ENCODE measurements at places on chromosomes 7 and 10. TPM values are rescaled to one million over a fixed set of nuclear protein-coding genes. Genes with fewer than 3 reads are reported as not detected.

The FKBP6 gene
- total RNA-seq, result not detected

The STK31 gene
- total RNA-seq, result not detected

GRCh38 chr10:34213193-34213804, 601.8 kb downstream of the PARD3 start:
- DNase-seq, result no peak

DNA sequence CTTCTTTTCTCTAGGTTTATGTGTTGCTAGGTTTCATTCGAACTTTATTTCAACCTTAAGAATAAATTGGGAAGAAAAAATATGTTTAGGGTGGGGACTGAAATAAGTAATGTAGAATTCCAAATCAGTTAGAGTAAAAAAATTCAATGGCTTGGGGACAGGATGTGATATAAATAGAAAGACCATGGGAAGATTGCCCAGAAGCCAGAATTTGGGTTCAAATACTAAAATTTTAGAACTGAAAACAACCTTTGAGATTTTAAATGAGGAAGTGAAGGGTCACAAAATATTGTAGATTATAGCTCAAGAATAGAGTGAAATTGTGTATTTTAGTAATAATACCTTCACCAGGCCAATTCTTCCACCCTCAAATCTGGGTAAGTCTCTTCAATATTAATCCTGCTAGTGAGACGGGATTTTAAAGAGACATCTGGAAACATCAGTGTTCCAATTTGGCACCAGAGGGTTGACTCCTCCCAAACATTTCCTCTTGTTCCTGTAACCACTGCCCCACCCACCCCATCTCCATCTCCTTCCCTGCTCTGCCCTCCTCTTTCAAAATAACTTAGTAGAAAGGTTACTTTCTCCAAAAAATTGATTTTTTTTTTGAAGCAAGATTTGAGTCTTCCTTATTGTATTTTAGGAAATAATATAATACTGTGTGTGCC, 51.3 kb upstream of the FAM3C start:
- no peak for DNase-seq

- no peak for DNase-seq
Measured at GRCh38 chr7:151850491-151851124, 26.3 kb downstream of the PRKAG2 start.

The THSD7A gene
- total RNA-seq, result 1.6 TPM

DNA sequence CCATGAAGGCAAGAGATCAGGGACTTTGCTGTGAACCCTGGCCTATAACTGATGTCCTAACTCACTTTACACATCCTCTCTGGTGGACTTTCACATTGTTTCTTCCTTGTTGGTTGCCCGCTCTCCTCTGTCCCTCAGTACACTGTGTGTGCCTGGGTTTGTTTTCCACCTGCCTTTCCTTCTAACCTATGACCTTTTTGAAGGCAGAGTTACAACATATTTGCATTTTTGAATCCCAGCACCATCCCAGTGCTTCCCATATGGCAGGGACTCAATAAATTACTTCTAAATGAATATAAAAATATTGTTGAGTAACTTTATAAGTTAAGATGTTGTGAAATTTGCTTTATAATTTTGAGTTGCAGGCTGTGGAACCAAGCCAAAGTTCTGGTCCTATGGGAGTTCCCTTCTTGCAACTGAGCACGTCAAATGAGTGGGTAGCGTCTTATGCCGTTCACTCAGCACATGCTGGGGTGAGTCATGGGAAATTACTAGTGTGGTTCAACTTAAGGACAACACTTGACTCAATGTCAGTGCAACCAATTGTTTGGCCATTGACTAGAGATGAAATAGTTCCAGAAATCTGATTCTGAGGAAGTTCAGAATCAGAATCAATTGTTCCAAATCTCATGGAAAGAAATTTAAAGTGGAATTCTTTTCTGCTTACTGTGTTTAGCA, 250.9 kb downstream of the TWIST1 start:
- peak; percentile 99 for DNase-seq

DNA sequence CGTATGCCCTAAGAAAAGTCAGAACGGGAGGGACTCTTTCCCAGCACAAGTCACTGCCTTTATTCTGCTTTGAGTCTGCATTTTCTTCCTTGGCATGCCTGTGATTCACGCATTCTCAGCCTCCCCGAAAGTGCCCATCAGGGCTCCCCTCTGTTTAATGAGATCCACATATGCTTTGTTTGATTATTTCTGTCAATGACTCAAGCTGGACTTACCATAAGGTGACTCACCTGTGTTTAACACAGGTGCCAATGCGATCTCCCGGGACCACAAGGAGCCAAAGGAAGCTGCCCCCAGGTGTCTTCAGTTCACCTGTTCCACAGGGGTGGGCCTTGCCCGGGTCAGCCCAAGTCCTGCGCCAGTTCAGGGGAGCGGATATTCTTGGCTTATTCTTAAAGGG, 386.0 kb upstream of the SHH start:
- DNase-seq, result no peak

GRCh38 chr10:72904806-72905205, 11.3 kb downstream of the OIT3 start:
- DNase-seq, result no peak

DNA sequence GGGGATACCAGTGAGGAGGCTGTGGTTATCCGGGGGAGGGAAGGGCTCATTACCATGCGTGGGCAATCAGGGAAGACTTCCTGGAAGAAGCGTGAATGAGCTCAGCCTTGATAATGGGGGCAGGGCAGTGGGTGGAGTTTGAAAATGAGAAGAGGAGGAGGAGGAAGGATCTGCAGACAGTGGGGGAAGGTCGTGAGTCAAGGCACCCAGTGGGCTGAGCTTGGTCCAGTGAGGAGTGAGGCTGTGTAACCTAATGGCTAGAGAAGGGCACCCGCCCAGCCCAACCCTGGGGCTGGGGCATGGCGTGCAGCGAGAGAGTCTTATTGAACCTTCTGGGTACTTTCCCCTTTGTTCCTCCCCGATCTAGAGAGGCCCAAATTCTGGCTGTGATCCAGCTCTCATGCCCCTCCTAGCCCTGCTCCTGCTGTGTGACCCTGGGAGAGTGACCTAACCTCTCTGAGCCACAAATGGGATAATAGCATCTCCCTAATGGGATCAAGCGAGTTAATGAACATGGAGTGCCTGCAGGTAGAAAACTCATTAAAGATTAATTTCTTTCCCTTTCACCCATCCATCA, 31.5 kb downstream of the CLIP2 start:
- no peak for DNase-seq

GRCh38 chr10:17993361-17993760, 41.6 kb downstream of the SLC39A12 start:
- DNase-seq, result peak; percentile 43

- no peak for DNase-seq
Measured at GRCh38 chr7:99622596-99622995, 5.8 kb downstream of the ZSCAN25 start.

- peak; percentile 86 for DNase-seq
Measured at GRCh38 chr10:75029857-75030256, 81.6 kb upstream of the SAMD8 start.

The RTKN2 gene
- total RNA-seq, result 15.1 TPM

GRCh38 chr10:129809431-129809830, 154.6 kb downstream of the EBF3 start:
- DNase-seq, result no peak

- no peak for DNase-seq
Measured at GRCh38 chr10:51590818-51591217, 108.6 kb downstream of the CSTF2T start.

DNA sequence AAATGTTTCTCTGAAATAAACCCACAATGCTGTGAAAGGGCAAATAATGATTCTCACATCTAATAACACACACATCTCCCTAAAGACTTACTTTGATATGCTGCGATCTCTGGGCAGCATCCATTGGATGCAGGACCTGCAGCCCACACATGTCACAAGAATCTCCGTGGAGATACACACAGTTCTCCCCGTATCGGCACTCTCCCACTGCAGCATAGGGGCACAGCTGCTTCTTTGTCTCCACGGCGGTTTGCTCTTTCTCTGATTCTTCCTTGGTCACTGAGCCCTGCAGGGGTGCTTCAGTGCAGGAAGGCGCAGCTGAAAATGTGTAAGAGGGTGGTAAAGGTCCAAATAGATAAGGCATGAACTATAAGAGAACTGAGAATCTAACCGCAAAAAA, 20.4 kb downstream of the MKRN1 start:
- no peak for DNase-seq

The BET1 gene
- total RNA-seq, result 44.5 TPM

The CLDN12 gene
- total RNA-seq, result 28.3 TPM

GRCh38 chr10:130190055-130190736, 54.0 kb downstream of the GLRX3 start:
- peak; percentile 86 for DNase-seq

The PLXNA4 gene
- total RNA-seq, result under 0.01 TPM
